Caco-2 (cell line): ENCODE measurements at places on chromosomes 11 and 22.

- DNase-seq: peak; percentile 19
These were observed 65.4 kb downstream of the LINC01488 start for GRCh38 chr11:69546735-69547370.

DNA sequence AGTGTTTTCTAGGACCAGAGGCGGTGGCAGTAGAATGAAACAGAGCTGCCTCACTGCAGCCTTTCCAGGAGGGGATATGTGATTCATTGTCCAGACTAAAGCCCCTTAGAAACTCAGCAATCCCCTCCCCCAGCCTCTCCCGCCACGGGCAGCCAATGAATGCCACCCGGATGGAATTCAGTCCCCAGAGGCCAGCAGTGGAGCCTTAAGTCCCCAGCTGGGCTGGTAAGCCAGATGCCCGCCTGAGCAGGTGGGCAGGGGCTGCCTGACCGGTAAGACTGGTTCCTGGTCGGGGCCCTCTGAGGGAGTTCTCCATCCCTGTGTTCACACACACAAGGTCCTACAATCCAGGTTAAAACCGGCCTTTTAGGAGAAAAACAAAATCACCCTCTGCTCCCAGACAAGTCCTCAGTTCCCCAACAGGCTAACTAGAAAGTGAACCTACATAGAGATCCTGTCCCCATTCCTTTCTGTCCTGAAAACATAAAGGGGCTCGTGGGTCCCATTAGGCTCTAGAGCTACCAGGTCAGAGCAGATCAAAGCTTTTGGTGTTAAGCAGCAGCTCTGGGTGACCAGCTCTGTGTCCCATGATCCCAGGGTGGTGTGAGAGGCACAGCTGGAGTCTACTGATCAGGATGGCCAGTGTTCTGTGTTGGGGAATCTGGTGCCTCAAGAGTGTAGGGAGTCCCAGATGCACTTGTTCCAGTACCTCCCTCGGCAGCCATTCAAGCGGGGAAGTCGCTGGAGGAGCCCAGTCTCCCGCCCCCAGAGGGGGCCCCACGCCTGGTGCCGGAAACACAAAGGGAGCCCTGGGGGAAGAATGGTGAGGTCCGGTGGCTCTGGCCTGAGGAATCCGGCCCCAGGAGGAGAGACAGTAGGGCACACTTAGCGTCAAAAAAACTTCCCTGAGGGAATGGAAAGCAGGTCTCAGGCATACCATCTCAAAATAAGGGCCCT is 2.6 kb downstream of the PATZ1 start:
- peak; percentile 74 for DNase-seq

GRCh38 chr11:67668192-67668551 is 6.3 kb downstream of the ALDH3B2 start:
- DNase-seq: no peak

- no peak for DNase-seq
These were observed 78.8 kb downstream of the ST3GAL4 start for GRCh38 chr11:126433989-126434949.

DNA sequence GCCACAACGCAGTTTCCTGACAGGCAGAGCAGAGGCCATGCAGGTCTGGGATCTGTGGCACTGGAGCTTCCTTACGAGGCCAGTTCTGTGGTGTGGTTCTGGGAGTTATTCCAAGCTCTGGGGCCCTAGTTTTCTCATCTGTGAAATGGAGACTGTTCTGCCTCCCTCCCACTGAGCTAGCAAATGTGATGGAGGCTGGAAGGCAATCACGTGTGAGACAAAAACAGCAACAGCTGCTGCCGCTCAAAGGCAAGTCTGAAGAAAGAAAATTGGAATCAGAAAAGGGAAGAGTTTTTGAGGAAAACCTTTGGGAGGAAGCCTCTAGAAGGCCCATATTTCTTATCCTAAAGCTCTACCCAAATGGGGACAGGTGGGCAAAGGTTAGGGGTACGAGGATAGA is 8.3 kb upstream of the RIC3 start:
- no peak for DNase-seq

DNA sequence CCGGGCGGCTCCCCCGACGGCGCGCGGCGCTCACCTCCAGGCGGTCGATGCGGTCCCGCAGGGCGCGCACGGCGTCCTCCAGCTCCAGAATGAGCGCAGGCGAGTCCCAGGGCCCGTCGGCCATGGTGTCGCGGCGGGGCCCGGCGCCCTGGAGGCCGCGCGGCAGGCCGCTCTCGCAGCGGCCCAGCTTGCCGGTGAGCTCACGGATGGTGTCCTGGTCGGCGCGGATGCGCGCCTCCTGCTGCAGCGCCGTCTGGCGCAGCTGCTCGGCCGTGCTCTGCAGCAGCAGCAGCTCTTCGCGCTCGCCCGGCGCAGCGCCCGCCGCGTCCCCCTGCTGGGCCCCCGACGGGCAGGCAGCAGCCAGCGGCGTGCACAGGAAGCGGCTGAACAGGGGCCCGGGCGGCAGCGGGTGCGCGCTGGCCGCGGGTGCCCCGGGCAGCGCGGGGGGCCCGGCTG is 599 bp downstream of the NPTXR start:
- peak; percentile 58 for DNase-seq

GRCh38 chr11:61516191-61516590 is 7.6 kb downstream of the LRRC10B start:
- DNase-seq: no peak

- DNase-seq: no peak
These were observed 3.4 kb upstream of the COPB1 start for GRCh38 chr11:14503023-14503422.

- DNase-seq: peak; percentile 30
These were observed 45.3 kb downstream of the SMIM38 start for GRCh38 chr11:69201066-69201365.

- no peak for DNase-seq
These were observed 736.2 kb downstream of the BRD1 start for GRCh38 chr22:49091451-49091850.

DNA sequence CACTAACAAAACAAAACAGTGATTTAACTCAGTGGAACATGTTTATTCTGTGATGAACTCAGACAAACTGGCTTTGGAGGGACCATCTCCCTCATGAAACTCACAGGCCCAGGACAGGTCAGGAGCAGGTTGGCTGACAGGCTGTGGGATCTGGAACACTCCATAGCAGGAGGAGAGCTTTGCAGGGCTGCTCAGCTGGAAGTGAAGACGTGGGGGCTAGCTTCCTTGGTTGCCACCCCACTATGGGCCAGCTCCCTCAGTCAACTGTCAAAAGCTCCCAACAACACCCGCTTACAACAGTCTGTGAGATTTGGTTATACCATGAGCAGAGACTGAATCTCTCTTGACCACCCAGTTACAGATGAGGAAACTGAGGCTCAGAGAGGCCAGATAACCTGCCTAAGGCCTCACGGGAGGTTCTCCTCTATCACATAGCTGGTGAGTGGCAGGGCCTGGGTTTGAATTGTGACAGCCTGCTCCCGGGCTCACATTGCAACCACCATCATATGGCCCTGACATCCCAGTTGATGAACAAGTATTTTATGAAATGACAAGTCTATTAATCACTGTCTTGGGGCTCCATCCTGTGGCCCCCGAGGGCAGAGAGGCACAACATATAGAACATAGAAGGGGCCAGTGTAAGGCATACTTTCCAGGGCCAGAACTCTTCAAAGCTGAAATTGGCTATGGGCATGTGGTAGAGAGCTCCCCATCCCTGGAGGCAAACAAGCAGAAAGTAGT is 473.4 kb downstream of the MN1 start:
- no peak for DNase-seq

DNA sequence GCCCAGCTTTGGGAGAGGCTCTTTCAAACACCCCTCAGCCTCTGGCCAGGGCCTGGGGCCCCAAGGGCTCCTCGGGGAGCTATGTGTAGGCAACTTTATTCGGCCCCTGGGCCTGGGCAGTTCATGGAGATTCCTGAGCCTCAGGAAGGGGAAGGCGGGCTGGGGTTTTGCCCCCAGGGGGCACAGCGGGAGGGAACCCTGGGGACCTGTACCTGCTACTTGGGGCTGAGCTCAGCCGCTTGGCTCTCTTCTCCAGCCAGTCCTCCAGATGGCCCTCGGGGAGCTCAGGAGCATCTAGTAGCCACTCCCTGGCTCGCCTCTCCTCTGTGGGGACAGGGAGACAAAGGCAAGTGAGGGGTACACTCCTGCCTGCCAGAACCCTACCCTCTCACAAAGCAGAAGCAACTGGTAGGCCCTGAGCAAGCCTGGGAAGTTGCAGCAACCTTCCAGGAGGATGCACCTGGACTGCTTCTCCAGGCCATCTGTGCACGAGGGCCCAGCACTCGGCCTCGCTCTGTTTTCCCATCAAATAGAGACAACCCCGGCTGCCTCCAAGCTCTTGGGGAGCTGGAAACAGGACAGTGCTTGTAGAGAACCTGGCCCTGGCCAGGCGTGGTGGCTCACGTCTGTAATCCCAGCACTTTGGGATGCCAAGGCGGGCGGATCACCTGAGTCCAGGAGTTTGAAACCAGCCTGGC is 18.5 kb downstream of the CABP7 start:
- DNase-seq: no peak

DNA sequence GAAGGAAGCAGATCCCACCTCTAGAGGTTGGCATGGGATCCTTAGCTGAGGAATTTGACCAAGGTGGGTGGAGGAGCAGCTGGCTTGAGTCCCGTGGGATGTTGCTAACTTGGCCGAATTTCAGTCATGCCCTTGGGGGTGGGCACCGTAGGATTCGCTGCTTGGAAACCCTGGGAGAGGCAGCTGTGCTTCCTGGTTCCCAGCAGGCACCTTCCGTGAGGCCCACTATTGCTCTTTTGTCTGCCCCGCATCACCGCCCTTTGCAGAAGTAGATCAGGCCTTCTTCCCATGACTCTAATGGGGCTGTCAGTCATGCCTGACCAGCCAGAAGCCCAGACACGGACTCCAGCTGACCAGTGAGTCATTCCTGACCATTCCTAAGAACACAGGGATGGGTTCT is 292.3 kb upstream of the SYN3 start:
- no peak for DNase-seq

- DNase-seq: peak; percentile 88
These were observed 583 bp upstream of the PKP3 start for GRCh38 chr11:393219-394033.

DNA sequence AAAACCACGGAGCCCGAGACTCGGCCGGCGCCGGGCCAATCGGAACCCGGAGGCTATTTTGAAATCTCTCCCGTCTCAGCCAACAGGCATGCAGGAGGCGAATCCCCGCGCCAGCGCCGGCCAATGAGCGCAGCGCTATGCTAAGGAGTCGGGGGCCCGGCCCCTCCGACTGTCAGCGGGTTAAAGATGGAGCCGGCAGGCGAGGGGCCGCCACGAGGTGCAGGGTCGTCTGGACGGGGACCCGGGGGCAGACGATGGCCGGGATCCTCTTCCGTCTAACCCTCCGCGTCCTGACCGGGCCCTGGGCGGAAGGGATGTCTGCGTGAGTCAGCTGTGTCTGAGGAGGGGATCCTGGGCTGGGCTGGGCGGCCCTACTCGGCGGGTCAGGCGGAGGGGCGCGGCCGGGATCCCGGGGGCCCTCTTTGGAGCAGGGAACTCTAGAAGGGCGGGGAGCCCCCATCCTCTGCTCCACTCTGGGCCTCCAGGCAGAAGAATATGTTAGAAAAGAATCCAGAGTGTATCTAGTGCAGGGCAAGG is 10.0 kb downstream of the SDF2L1 start:
- DNase-seq: peak; percentile 93

DNA sequence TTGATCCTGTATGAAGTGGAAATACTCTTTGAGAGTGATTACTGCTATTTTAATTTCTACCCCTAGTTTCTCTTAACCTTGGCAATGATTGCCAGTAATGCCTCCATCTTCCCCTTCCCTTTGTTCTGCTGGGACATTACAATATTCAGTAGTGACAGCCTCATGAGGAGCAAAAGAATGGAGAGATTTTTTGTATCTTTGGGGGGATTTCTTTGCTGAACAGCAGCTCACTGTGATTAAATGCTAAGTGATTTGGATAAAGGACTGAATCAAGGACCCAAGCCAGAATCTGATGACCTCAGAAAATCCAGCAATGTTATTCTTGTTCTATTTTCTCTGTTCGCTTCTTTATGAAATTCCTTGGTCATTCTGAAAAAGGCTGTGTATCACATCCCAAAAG is 7.0 kb upstream of the SLC1A2 start:
- DNase-seq: no peak

DNA sequence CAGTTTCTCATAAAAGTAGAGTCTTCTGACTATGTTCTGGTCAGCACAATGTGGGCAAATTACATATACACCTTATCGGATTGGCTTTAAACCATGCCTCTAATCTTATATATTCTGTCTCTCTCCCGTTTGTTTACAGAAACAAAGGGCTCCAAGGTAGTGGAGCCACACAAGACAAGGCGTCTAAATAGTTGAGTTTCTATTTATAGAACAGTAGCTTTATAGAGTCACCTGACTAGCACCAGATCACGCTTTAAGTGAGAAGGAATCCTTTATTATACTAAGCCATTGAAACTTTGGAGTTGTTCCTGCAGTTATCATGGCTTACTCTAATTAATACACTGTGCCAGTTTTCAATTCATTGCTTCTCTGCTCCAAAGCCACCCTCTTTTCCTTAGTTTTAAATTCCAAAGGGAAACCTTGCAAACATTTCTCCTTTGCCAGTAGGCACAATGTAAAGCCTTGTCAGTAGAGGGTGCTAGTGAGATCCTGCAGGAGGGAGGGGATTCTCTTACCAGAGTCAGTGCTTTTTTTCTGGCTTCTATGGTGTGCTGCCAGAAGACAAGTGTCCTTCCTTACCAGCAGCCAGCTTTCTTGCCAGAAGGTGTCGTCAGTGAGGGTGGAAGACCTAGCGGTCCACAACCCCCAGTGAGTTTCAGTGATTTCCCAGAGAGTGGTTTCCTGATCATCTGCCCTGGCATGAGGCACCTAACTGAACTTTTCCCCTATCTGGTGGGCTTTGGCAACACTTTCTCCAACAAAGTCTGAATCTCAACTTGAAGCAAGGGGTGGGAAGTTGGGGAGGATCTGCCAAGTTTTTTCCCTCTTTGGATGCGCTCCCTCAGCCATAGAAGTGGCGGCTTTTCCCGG is 71.7 kb downstream of the RAB38 start:
- DNase-seq: peak; percentile 89

DNA sequence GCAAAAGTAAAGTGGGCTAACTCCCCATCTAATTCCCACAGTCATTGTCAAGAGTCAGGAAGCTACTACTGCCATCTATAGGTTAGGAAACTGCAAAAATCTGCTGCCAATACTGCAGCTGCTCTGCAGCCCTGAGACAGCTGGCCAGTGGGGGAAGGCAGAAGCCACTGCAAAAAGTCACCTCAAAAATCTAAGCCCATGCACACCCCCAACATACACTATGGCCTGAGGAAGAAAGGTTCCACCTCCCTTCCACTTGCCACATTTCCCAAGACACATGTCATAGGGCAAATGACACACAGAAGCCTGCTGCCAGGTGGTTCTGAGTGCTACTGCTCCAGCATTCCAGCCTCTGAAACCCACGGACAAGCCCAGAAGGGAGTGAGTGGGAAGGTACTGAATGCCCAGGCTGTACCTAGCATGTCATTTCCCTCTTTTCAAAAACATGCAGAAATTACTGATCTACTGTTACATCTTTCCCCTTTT is 36.9 kb downstream of the DGCR2 start:
- peak; percentile 24 for DNase-seq

GRCh38 chr11:109405671-109406070 is 16.3 kb upstream of the C11orf87 start:
- DNase-seq: no peak

DNA sequence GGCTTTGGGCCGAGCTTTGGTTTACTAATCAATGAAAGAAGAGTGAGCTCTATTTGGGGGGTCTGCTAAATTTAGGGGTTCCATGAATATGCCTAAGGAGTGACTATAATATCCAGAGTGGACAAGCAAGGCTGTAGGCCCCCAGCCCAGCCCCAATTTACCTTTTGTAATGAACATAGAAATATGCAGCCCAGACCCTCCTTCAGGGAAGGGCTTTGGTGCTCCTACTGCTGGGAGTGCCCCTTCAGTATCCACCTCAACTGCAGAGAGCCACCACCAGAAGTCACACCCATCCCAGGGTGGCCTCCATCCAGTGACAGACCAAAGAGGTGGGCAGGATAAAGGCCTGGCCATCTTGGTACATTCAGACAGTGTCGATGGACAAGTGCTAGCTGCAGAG is 43.1 kb downstream of the CHST1 start:
- DNase-seq: no peak
